ENCODE measurements at places on chromosomes 11 and 22. TPM values are rescaled to one million over a fixed set of nuclear protein-coding genes. Genes with fewer than 3 reads are reported as not detected.

DNA sequence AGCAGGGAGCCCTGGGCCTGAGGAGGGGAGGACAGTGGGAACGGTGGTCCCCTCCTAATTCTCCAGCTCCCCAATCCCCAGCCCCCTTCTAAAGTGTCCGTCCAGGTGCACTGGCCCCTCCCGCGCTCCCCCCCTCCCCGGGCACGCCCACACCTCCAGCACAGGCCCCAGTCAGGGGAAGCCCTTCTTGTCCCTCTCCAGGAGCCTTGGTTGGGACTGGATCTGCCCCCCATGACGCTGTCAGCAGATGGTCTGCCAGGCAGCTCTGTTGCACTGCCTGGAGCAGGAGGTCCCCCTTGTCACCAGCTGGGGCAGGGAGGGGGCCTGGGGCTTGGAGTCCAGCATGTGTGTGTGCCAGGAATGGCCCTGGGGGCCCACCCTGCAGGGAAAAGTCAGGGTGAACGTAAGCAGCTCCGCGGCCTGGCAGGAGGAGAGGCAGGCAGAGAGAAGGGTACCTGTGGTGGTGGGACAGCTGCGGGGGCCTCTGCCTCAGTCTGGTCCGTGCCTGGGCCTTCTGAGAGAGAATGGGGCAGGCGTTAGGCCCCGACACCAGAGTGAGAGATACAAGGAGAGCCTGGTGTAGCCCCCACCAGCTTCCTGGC lies 1.6 kb downstream of the IRF7 start:
- no peaks in the 10 kb centered on the region for H3K4me1 ChIP-seq
- no peaks in the 10 kb centered on the region for H3K36me3 ChIP-seq
- no peaks in the 10 kb centered on the region for H3K27me3 ChIP-seq
- H3K4me3 ChIP-seq, result no peak overlapping the region

DNA sequence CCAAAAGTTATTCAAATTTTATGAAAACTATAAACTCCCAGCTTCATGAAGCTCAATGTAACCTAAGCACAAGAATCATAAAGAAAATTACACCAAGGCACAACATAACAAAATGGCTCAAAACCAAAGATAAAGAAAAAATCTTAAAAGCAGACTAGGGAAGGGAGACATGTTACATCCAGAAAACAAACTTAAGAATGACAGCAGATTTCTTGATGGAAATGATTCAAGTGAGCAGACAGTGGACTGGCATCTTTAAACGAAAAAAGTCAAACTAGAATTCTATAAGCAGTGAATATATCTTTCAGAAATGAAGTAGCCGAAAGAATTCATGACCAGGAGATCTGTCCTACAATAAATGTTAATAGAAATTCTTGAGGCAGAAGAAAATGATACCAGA lies 75.6 kb downstream of the SHANK2 start:
- DNase-seq, result no peak
- H3K4me1 ChIP-seq, result no peaks in the 10 kb centered on the region
- no peaks in the 10 kb centered on the region for H3K36me3 ChIP-seq
- no peak overlapping the region for H3K4me3 ChIP-seq
- no peak overlapping the region for H3K27ac ChIP-seq
- H3K27me3 ChIP-seq, result peaks cover 2% of the 10 kb centered on the region

Gene FAM111B
- 0.65 TPM for total RNA-seq

Gene CFAP300
- 3.2 TPM for total RNA-seq

- no peak overlapping the region for H3K27ac ChIP-seq
- no peaks in the 10 kb centered on the region for H3K36me3 ChIP-seq
- H3K4me1 ChIP-seq, result no peaks in the 10 kb centered on the region
- H3K4me3 ChIP-seq, result no peak overlapping the region
Observed at GRCh38 chr22:42299586-42300258, 29.3 kb upstream of the TCF20 start.

DNA sequence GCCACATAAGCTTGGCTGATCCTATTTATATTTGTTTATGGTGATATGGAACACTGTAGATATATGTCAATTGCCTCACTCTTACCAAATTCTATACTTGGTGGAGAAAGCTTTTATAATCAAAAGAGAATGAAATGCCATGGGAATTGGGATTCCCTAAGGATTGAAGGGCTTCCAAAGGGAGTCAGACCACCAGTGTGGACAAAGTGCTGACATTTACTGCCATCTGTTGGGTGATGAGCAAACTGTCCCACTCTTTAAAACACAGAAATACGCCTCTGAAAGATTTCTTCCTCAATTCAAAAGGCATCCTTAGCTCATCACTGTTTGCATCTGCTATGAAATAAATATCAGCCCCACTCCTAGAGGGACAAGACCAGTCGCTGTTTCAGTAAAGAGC lies 7.1 kb downstream of the SLC1A2 start:
- H3K4me3 ChIP-seq, result no peak overlapping the region
- peaks cover 2% of the 10 kb centered on the region for H3K27me3 ChIP-seq
- no peak for DNase-seq
- no peaks in the 10 kb centered on the region for H3K36me3 ChIP-seq
- no peak overlapping the region for H3K27ac ChIP-seq

Gene ARHGAP42
- total RNA-seq, result 15.8 TPM

Gene CAPRIN1
- total RNA-seq, result 123 TPM

Gene PCNX3
- 24.8 TPM for total RNA-seq

DNA sequence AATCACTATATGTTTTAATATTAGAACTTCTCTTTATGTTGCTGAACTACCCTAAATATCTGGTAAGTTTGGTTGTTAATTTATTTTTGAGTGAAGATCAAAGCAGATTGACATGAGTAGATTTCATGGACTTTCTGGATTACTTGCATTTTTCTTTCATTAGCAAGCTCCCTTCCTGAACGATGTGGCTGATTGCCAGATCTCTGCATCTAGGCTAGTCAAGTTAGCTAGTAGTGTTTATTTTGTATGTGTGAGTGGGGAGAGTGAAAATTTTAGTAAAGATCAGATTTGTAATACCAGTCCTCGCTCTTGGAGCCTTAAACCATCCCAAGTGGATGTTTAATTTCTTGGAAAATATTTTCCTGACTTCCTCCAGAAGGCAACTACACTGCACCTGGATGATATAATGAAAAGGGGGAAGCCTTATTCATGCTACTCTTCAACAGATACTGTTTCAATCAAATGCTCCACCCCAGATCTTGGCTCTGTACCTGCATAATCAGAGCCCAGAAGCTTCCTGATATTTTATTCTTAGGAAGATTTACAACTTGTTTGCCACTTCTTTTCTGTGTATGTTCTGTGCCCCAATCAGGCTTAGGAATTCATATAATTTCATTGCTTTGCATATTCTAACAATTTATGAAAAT lies 143.2 kb upstream of the GRIA4 start:
- H3K4me3 ChIP-seq, result no peak overlapping the region
- no peak overlapping the region for H3K27ac ChIP-seq
- no peak for DNase-seq

GRCh38 chr11:62680825-62681240 lies 2.0 kb upstream of the UBXN1 start:
- no peak for DNase-seq
- H3K36me3 ChIP-seq, result no peaks in the 10 kb centered on the region
- H3K27me3 ChIP-seq, result no peaks in the 10 kb centered on the region
- no peaks in the 10 kb centered on the region for H3K4me1 ChIP-seq

DNA sequence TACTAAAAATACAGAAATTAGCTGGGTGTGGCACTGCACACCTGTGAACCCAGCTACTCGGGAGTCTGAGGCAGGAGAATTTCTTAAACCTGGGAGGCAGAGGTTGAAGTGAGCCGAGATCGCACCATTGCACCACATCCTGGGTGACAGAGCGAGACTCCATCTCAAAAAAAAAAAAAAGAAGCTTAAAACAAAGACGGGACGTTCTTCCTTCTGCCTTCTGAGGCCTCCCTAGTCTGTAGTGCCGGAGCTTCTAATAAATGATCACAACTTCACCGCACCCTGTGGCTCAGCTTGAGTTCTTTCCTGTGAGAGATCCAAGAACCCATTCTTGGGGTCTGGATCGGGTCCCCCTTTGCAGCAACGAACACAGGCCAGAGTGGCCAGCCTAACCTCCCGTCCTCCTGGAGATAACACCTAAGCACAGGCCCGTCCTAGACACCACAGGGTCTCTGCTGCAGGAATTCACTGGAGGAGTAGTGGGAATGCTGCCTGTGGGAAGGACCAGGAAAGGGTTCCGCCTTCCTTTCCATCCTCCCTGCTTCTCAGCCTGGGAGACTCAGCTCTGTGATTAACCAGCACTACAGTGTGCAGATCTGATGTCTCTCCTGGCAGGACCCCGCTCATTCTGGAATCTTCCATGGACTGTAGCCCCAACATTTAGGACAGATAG lies 2.2 kb upstream of the APOBEC3H start:
- no peak overlapping the region for H3K27ac ChIP-seq
- no peaks in the 10 kb centered on the region for H3K36me3 ChIP-seq
- H3K4me3 ChIP-seq, result no peak overlapping the region
- DNase-seq, result no peak
- H3K27me3 ChIP-seq, result no peaks in the 10 kb centered on the region
- no peaks in the 10 kb centered on the region for H3K4me1 ChIP-seq

DNA sequence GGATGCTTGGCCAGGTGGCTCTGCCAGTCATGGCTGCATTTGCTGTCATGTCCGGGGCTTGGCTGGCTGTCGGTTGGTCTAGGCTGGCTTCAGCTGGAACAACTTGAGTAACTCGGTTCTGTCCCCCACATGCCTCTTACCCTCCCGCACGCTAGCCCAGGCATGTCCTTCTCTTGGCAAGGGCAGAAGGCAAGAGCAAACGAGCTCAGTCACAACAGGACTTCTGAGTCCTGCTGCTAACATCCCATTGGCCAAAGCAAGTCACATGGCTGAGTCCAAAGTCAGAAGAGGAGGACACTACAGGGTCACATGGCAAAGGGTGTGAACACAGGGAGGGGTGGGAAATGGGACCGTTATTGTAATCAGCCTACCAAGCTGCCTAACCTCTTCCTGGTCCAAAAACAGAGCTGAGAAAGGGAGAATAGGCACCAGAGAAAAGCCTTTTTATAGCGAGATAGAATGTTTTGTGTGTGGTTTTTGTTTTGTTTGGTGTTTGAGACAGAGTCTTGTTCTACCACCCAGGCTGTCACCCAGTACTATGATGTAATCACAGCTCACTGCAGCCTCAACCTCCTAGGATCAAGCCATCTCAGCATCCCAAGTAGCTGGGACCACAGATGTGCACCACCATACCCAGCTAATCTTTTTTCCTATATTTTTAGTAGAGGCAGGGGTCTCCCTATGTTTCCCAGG lies 81.9 kb downstream of the MN1 start:
- no peak overlapping the region for H3K4me3 ChIP-seq
- H3K27me3 ChIP-seq, result no peaks in the 10 kb centered on the region
- H3K36me3 ChIP-seq, result no peaks in the 10 kb centered on the region
- no peaks in the 10 kb centered on the region for H3K4me1 ChIP-seq
- DNase-seq, result peak; percentile 66

DNA sequence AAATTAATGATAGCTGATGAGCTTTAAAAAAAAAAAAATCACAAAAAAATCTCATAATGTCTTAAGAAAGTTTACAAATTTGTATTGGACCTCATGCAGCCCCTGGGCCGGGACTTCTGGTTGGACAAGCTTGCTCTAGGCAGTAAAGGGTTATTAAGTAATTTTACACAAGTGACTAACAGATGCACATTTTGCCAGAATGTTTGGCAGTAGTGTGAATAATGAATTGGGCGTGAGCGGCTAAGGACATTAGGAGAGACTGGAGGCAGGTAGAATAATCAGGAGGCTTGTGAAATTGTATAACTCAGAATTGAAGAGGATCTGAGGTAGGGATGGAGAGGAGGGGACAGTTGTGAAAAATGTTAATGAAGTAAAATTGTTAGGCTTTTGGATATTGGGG lies 77.4 kb downstream of the HIPK3 start:
- no peaks in the 10 kb centered on the region for H3K27me3 ChIP-seq
- no peak overlapping the region for H3K4me3 ChIP-seq

- no peak overlapping the region for H3K27ac ChIP-seq
- no peaks in the 10 kb centered on the region for H3K36me3 ChIP-seq
Observed at GRCh38 chr11:68297812-68298658, 14.4 kb upstream of the LRP5 start.

Gene TMEM151A
- total RNA-seq, result 0.13 TPM

- H3K4me1 ChIP-seq, result no peaks in the 10 kb centered on the region
- no peaks in the 10 kb centered on the region for H3K27me3 ChIP-seq
Observed at GRCh38 chr11:34154059-34154875, 48.8 kb downstream of the NAT10 start.
